ENCODE measurements at places on chromosomes 2 and 18. TPM values are rescaled to one million over a fixed set of nuclear protein-coding genes. Genes with fewer than 3 reads are reported as not detected.

GRCh38 chr2:27716301-27717069 is 52.8 kb downstream of the SLC4A1AP start:
- H3K36me3 ChIP-seq = no peaks in the 10 kb centered on the region
- no peak for DNase-seq
- no peak overlapping the region for H3K4me3 ChIP-seq
- H3K4me1 ChIP-seq = peaks cover 9% of the 10 kb centered on the region
- H3K27me3 ChIP-seq = no peaks in the 10 kb centered on the region
- H3K27ac ChIP-seq = no peak overlapping the region

- no peak for DNase-seq
- H3K36me3 ChIP-seq = no peaks in the 10 kb centered on the region
- H3K27me3 ChIP-seq = no peaks in the 10 kb centered on the region
- no peaks in the 10 kb centered on the region for H3K4me1 ChIP-seq
These were observed 189.6 kb upstream of the RMP24 start for GRCh38 chr18:35782926-35783325.

GRCh38 chr2:30248791-30249190 is 17.5 kb downstream of the LBH start:
- H3K4me1 ChIP-seq = peaks cover 40% of the 10 kb centered on the region
- no peaks in the 10 kb centered on the region for H3K27me3 ChIP-seq
- DNase-seq = no peak
- peak overlapping the region; percentile 67 for H3K27ac ChIP-seq
- H3K4me3 ChIP-seq = no peak overlapping the region

GRCh38 chr2:172083628-172084394 is 1.5 kb upstream of the DLX1 start:
- no peaks in the 10 kb centered on the region for H3K36me3 ChIP-seq
- peak overlapping the region; percentile 49 for H3K4me3 ChIP-seq
- H3K27me3 ChIP-seq = peaks cover 75% of the 10 kb centered on the region
- no peaks in the 10 kb centered on the region for H3K4me1 ChIP-seq

- no peak for DNase-seq
- no peak overlapping the region for H3K4me3 ChIP-seq
- H3K27me3 ChIP-seq = peaks cover 21% of the 10 kb centered on the region
- no peaks in the 10 kb centered on the region for H3K4me1 ChIP-seq
- H3K36me3 ChIP-seq = no peaks in the 10 kb centered on the region
These were observed 22.7 kb upstream of the OTOS start for GRCh38 chr2:240162939-240163714.

Gene XDH
- total RNA-seq = 0.83 TPM

DNA sequence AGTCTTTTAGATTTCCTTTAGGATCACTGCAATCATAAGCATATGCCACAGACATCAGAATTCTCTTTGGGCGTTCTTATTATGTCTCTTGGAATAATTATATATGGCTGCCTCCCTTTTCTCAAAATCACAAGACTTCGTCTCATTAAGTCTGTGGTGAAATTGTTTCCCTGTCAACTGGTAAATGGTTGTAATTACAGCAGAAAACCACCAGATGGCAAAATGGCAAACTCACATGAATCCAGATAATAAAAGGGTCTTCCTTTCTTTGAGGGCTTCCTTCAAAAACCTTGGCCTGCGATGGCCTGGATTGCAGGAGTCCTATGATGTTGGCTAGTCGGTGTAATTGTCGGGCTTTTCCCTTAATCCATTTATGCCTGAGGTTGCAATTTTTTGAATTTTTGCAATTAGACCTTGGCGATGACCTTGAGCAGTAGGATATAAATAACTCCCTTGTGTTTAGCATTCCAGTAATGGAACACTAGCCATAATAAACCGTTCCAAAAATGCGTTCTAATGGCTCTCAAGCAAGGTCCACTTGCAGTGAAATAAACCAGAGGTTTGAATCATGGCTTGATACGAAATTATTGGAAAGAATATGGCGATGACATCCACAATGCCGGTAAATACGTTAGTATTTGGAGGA is 656.4 kb downstream of the MBD2 start:
- H3K36me3 ChIP-seq = no peaks in the 10 kb centered on the region
- no peaks in the 10 kb centered on the region for H3K4me1 ChIP-seq
- peak; percentile 13 for DNase-seq
- no peaks in the 10 kb centered on the region for H3K27me3 ChIP-seq

Gene METTL8
- 10.6 TPM for total RNA-seq

DNA sequence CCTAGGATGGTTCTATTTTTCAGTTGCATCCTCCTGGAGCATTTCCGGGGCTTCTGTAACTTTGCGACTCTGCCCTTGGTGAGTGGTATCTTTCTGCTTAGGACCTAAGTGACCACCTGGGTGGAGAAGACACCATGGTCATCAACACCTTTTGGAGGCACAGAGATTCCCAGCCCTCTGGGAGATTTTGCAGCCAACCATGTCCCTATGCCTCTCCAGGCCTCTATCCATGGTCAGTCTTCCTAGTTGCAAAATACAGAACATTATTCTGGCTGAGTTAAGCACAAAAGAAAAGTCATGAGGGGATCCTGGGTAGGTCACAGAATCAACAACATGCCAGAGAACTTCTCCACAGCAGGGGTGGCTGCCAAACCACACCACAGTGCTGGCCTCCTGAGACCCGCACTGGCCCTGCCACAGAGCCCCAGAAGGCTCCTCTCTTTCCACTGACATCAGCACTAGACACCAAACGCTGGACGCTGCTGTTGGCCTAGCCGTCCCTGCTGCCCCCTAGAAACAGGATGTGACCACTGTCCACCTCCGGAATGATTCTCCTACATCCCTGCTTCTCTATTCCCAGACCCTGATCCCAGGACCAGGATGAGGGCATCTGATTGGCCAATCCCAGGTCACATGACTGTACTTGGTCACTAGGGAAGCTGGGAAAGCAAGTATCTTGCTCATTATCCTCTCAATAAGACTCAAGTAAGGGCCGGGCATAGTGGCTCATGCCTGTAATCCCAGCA is 47.7 kb downstream of the SMAD7 start:
- H3K4me3 ChIP-seq = no peak overlapping the region
- H3K27ac ChIP-seq = peak overlapping the region; percentile 83
- H3K36me3 ChIP-seq = no peaks in the 10 kb centered on the region

GRCh38 chr2:79432731-79433146 is 80.1 kb upstream of the CTNNA2 start:
- no peaks in the 10 kb centered on the region for H3K27me3 ChIP-seq
- no peak for DNase-seq
- no peaks in the 10 kb centered on the region for H3K36me3 ChIP-seq
- no peak overlapping the region for H3K4me3 ChIP-seq
- H3K27ac ChIP-seq = no peak overlapping the region
- no peaks in the 10 kb centered on the region for H3K4me1 ChIP-seq

GRCh38 chr2:239175181-239175580 is 225.6 kb downstream of the HDAC4 start:
- no peak overlapping the region for H3K4me3 ChIP-seq
- no peak overlapping the region for H3K27ac ChIP-seq
- no peaks in the 10 kb centered on the region for H3K4me1 ChIP-seq
- no peak for DNase-seq

GRCh38 chr2:95359501-95359930 is 43.0 kb upstream of the FAHD2A start:
- H3K27me3 ChIP-seq = peaks cover 2% of the 10 kb centered on the region
- H3K4me1 ChIP-seq = peaks cover 5% of the 10 kb centered on the region
- H3K4me3 ChIP-seq = no peak overlapping the region

DNA sequence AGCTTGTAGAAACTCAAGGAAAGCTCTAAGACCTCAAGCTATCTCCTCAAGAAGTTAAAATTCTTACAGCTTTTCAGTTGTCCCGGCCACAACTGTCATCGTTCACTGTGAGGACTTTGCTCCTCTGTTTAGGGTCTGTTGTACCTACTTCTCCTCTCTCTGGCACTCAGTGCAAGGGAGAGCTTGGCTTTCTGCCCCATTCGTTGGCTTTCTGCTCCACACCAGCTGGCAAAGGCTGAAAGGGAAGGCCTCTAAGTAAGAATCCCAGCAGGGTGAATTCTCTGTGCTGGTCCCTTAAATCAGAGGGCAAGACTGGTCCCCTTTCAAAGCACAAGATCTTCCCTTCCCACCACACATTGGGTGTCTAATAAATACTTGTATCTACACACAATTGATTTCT is 17.3 kb downstream of the ZBTB7C start:
- no peaks in the 10 kb centered on the region for H3K36me3 ChIP-seq
- no peak overlapping the region for H3K4me3 ChIP-seq
- no peak overlapping the region for H3K27ac ChIP-seq

- no peak overlapping the region for H3K27ac ChIP-seq
- no peaks in the 10 kb centered on the region for H3K27me3 ChIP-seq
- H3K36me3 ChIP-seq = no peaks in the 10 kb centered on the region
- no peaks in the 10 kb centered on the region for H3K4me1 ChIP-seq
These were observed 1848.6 kb upstream of the CELF4 start for GRCh38 chr18:39414009-39414700.

GRCh38 chr18:9215221-9215933 is 78.8 kb downstream of the ANKRD12 start:
- no peaks in the 10 kb centered on the region for H3K4me1 ChIP-seq
- H3K27me3 ChIP-seq = no peaks in the 10 kb centered on the region
- H3K4me3 ChIP-seq = no peak overlapping the region
- H3K36me3 ChIP-seq = peaks cover 25% of the 10 kb centered on the region
- H3K27ac ChIP-seq = no peak overlapping the region

DNA sequence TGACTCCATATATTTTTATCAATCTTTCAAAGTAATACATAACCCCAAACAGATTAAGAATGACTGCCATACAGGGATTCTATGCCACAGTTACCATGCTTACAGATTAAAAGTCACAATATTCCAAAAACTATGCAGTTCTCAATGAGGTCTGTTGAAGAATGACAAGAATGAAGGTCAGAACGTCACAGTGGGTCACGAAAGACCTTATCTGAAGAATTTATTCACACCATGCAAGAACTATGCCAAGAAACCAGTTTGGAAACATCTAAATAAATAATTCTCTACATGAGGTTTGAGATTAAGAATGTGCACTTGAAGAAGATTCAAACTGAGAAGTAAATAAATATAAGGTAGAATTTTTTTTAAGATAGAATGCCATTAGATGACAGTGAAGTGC is 253.3 kb downstream of the EXOC6B start:
- H3K4me3 ChIP-seq = no peak overlapping the region
- H3K4me1 ChIP-seq = peaks cover 4% of the 10 kb centered on the region
- no peaks in the 10 kb centered on the region for H3K36me3 ChIP-seq
- no peaks in the 10 kb centered on the region for H3K27me3 ChIP-seq
- no peak overlapping the region for H3K27ac ChIP-seq

DNA sequence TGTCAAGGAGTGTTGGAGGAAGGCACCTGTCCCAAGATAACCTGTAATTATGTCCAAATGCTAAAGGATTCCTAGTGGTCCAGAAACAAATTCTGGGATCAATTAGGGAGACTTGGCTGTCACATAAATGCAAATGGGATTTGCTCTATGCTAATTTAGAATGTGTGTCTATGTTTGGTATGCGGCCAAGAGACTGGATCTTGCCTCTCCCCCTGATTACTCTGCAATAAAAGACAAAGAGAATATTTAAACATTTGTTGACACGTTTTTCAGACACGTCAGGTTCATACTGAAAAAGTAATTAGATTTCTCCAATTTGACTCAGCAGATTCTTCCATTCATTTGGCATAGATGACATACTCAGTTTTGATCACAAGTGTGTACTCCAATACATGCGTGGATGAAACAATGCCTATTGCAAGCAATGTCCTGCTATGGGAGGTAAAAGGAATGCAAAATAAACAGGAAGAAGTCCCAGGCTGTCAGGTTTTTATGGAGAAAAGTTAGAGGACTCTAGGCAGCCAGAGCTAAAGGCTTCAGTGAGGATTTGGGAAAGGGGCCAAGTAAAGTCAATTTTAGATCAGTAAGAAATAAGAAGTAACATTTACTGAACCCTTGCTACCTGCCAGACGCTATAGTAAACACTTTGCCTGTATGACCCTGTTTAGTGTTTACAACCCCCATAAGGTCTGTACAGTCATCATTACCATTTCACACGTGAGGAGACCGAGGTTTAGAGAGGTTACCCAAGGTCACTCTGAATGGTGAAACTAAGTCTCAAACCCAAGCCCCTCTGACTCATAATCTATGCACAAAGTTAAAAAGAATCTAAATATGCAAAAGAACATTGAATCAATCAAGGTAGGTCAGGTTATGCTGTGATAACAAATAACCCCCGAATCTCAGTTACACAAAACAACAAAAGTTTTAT is 7.8 kb downstream of the ANTXR1 start:
- H3K27ac ChIP-seq = no peak overlapping the region
- no peaks in the 10 kb centered on the region for H3K27me3 ChIP-seq
- H3K4me3 ChIP-seq = no peak overlapping the region
- peaks cover 14% of the 10 kb centered on the region for H3K36me3 ChIP-seq

Gene IL1RL1
- total RNA-seq = under 0.01 TPM

GRCh38 chr2:181112916-181113315 is 132.5 kb downstream of the UBE2E3 start:
- DNase-seq = no peak
- no peaks in the 10 kb centered on the region for H3K36me3 ChIP-seq
- no peak overlapping the region for H3K27ac ChIP-seq
- no peaks in the 10 kb centered on the region for H3K4me1 ChIP-seq

DNA sequence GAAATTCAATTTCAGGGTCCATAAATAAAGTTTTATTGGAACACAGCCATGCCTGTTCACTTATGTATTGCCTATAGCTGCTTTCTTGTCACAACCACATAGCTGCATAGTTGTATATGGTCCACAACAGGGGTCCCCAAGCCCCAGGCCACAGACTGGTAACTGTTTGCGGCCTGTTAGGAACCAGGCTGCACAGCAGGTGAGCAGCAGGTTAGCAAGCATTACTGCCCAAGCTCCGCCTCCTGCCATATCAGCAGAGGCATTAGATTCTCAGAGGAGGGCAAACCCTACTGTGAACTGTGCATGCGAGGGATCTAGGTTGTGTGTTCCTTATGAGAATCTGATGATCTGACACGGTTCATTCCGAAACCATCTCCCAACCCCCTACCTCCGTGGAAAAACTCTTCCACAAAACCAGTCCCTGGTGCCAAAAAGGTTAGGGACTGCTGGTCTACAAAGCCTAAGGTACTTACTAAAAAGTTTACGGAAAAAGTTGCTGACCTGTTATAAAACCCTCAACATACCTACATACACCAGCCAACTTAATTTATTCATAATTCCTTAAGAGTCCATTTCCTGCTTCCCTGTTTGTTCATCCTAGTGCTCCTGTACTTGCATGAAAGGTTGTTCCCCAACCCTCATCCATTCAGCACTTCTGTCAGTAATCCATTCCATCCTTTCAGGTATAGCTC is 40.1 kb downstream of the NDUFAF7 start:
- H3K36me3 ChIP-seq = peaks cover 16% of the 10 kb centered on the region
- H3K27ac ChIP-seq = no peak overlapping the region
- no peak for DNase-seq

DNA sequence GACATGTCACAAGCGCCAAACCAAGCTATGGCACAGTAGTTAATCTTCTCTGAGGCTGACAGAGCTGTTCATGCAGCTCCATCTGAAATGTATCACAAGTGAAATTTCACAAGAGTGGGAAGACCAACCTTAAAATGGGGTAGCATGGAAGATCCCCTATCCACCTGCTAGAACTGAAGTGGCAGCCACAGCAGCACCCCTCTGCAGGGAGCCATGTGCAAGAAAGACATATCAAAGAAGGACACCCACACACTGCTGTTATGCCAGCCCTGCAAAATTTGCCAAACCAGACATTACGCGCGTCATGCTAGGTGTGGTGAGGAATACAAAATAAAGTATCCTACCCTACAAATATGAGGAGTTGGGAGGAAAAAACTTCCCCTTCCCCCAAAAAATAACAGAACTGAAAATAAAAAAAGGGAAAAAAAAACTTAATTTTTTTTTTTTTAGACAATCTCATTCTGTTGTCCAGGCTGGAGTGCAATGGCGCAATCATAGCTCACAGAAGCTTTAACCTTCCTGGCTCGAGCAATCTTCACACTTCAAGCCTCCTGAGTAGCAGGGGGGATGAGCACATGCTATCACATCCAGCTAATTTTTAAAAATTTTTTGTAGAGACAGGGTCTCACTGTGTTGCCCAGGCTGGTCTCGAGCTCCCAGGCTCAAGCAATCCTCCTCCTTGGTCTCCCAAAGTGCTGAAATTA is 76.2 kb downstream of the STK39 start:
- H3K27ac ChIP-seq = no peak overlapping the region
- no peaks in the 10 kb centered on the region for H3K27me3 ChIP-seq
- peaks cover 6% of the 10 kb centered on the region for H3K36me3 ChIP-seq
- DNase-seq = no peak

All from IMR-90 (cell line).